ENCODE measurements at places on chromosomes 7 and 10. TPM values are rescaled to one million over a fixed set of nuclear protein-coding genes. Genes with fewer than 3 reads are reported as not detected.

GRCh38 chr10:92538231-92538958 is 35.5 kb downstream of the IDE start:
- no peak overlapping the region for H3K27ac ChIP-seq
- no peak overlapping the region for H3K4me3 ChIP-seq
- no peaks in the 10 kb centered on the region for H3K27me3 ChIP-seq
- DNase-seq, result no peak
- peaks cover 9% of the 10 kb centered on the region for H3K36me3 ChIP-seq

DNA sequence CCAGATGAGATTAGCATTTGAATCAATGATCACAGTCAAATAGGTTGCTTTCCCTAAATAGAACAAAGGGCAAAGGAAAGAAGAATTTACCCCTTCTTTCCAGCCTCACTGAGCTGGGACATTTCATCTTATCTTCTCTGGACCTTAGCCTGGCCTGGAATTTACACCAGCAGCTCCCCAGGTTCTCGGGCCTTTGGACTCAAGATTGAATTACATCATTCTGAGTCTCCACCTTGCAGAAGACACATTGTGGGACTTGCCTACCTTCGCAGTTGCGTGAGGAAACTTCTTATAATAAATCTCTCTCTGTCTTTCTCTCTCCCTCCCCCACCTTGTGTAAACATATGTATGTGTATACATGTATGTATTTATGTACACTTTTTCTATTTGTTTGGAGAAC is 732.4 kb downstream of the IPMK start:
- no peak for DNase-seq
- no peaks in the 10 kb centered on the region for H3K27me3 ChIP-seq
- no peak overlapping the region for H3K4me3 ChIP-seq
- H3K36me3 ChIP-seq, result no peaks in the 10 kb centered on the region

- no peak for DNase-seq
- H3K4me1 ChIP-seq, result no peaks in the 10 kb centered on the region
- no peak overlapping the region for H3K27ac ChIP-seq
- no peaks in the 10 kb centered on the region for H3K36me3 ChIP-seq
- no peak overlapping the region for H3K4me3 ChIP-seq
- H3K27me3 ChIP-seq, result peaks cover 22% of the 10 kb centered on the region
Measured at GRCh38 chr10:87700031-87700796, 40.5 kb downstream of the PAPSS2 start.

Gene CALY
- not detected for total RNA-seq

DNA sequence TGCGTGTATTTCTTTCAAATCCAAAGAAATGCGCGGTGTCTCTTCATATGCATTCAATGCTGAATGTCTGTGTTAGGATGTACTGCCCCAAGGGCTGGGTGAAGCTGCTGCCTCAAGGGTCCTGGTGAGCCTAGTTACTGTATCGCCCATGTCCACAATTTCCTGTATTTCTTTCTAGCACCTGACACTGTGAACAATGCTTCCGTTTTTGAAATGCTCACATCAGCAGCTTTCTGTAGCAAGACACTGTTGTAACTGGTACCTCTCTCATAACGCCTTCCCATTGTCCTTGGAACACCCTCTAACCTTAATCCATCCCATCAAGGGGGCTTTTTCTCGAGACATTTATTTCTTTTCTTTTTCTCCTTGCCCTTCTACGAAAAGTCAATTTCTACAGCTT is 25.1 kb downstream of the NRP1 start:
- peaks cover 2% of the 10 kb centered on the region for H3K27me3 ChIP-seq
- H3K4me1 ChIP-seq, result no peaks in the 10 kb centered on the region
- no peak overlapping the region for H3K4me3 ChIP-seq
- no peak for DNase-seq
